CD8-positive, alpha-beta memory T cell (primary cell): ENCODE measurements at places on chromosomes 16 and 17. TPM values are rescaled to one million over a fixed set of nuclear protein-coding genes. Genes with fewer than 3 reads are reported as not detected.

GRCh38 chr17:58054641-58055040 lies 28.6 kb upstream of the DYNLL2 start:
- no peak for DNase-seq

DNA sequence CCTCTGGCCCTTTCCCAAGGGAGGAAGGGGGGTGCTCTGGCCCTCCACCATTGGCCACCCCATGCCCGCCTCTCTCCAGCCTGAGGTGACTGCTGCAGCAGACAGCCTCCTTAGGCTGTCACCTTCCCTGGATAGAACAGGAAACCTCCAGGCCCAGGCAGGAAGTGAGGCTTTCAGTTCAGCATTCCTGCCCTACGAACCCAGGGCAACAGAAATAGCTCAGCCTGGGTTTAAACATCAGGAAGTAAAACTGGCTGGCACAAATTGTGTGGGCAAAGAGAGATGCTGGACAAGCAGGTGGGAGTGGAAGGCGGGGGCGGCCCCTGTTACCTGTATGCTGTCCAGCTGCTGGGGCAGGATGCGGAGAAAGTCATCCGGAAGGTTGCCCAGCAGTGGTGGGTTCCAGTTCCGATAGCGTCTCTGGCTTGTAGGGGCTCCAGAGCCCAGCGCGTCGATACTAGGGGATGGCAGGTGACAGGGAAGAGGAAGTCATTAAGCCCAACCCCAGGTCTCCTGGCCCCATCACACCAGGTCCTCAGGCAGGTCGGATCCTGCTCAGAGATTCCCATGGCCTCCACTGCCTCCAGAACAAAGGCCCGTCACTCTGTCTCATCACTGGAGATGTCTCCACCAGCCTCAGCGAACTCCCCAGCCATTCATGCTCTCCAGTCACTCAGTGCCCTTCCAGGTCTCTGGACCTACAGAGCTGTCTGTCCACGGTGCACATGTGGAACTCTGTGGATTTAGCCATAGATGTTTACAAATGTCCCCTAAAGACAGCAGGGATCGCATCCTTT lies 23.6 kb upstream of the MRPS23 start:
- no peak for DNase-seq

ABCA8 gene
- not detected for total RNA-seq

DNA sequence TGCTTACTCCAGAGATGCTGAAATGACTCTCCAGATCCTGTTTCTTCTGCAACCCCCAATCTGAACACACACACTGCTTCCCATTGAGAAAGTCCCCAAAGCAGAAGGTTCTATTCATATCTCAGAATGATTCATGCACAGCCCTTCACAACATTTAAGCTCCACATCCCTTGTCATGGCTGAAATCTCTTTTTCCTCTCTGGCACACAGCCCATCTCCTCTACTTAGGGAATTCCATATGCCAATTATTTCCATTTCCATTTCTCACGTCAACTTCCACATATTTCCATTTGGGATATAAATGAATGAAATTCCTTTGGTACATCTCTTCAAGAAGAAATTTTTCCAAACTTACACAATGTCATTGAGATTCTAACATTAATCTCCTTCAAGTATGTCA lies 119.6 kb downstream of the CDH11 start:
- no peak for DNase-seq

PSMC3IP gene
- total RNA-seq, result 35.9 TPM
